ENCODE measurements at places on chromosomes 2 and 18. TPM values are rescaled to one million over a fixed set of nuclear protein-coding genes. Genes with fewer than 3 reads are reported as not detected.

The CELF4 gene
- total RNA-seq: not detected

DNA sequence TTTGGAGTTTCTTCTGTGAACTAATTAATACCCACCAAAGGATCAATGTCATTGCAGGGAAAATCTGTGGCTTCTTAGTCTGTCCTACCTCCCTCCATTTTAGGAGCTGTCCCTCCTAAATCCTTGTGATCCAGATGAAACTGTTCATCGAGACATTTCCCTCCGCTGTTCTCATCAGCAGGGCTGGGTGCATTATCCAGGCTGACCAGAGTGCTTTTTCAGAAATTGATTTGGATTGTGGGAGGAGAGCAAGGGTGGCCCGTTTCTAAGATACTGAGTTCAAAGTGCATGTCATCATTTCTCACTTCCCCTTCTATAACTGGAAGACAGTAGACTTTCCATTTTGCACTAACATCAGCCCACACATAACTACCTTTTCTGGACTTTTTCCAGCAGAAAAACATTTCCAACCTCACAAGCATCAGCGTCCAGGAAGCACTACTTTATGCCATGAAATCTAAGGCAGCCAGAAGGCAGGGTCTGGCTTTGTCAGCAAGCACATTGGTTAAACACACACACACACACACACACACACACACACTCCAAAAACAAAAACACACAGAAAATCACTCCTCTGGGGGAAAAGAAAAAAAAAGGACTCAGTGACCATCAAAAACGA, 94.1 kb downstream of the ANKRD44 start:
- no peak for DNase-seq
- peak overlapping the region; percentile 80 for H3K4me3 ChIP-seq
- H3K27ac ChIP-seq: peak overlapping the region; percentile 94

GRCh38 chr18:63477200-63477599, 442 bp downstream of the SERPINB5 start:
- DNase-seq: no peak
- H3K4me1 ChIP-seq: no peaks in the 10 kb centered on the region
- H3K36me3 ChIP-seq: no peaks in the 10 kb centered on the region
- peaks cover 28% of the 10 kb centered on the region for H3K27me3 ChIP-seq

GRCh38 chr2:86280191-86280667, 57.2 kb downstream of the REEP1 start:
- peaks cover 2% of the 10 kb centered on the region for H3K36me3 ChIP-seq
- peaks cover 6% of the 10 kb centered on the region for H3K4me1 ChIP-seq
- H3K4me3 ChIP-seq: no peak overlapping the region

GRCh38 chr2:158743879-158744278, 51.2 kb upstream of the DAPL1 start:
- H3K4me1 ChIP-seq: no peaks in the 10 kb centered on the region
- no peaks in the 10 kb centered on the region for H3K36me3 ChIP-seq
- no peak for DNase-seq

GRCh38 chr2:99469394-99469793, 20.4 kb downstream of the REV1 start:
- H3K36me3 ChIP-seq: peaks cover 6% of the 10 kb centered on the region
- H3K4me3 ChIP-seq: no peak overlapping the region
- H3K27ac ChIP-seq: no peak overlapping the region
- H3K27me3 ChIP-seq: no peaks in the 10 kb centered on the region
- DNase-seq: no peak
- peaks cover 13% of the 10 kb centered on the region for H3K4me1 ChIP-seq

- no peak overlapping the region for H3K27ac ChIP-seq
- peak overlapping the region; percentile 13 for H3K4me3 ChIP-seq
- peak; percentile 32 for DNase-seq
- peaks cover 13% of the 10 kb centered on the region for H3K4me1 ChIP-seq
- peaks cover 1% of the 10 kb centered on the region for H3K36me3 ChIP-seq
These were observed 31.3 kb upstream of the SSB start for GRCh38 chr2:169767243-169767888.

All from activated T-helper 1 cell treated with anti-CD3 and anti-CD28 coated beads, Interleukin-12 subunit alpha, Interleukin-12 subunit beta, Interleukin-2, Interleukin-4 antibody, amounts not matched to agents 30 ng/mL and 10 ng/mL and 1 ng/mL, durations not matched to agents 14 hours and 24 hours and 36 hours (primary cell).